Articular chondrocyte of knee joint (primary cell): ENCODE measurements at places on chromosomes 5 and 9. TPM values are rescaled to one million over a fixed set of nuclear protein-coding genes. Genes with fewer than 3 reads are reported as not detected.

AFF4 gene
- 98.7 and 99.9 TPM in 2 replicates for total RNA-seq

TIMD4 gene
- not detected in 2 replicates for total RNA-seq

KIF4B gene
- not detected in 2 replicates for total RNA-seq

DOCK8 gene
- total RNA-seq: 4.4 and 15.2 TPM in 2 replicates

COL15A1 gene
- 56.8 and 175 TPM in 2 replicates for total RNA-seq

RANBP17 gene
- total RNA-seq: 27.3 and 28.6 TPM in 2 replicates

OTP gene
- not detected in 2 replicates for total RNA-seq

CNTFR gene
- not detected in 2 replicates for total RNA-seq

OR1J2 gene
- total RNA-seq: 0.26 and 0.32 TPM in 2 replicates

ABCA2 gene
- 16.3 and 17.5 TPM in 2 replicates for total RNA-seq

TSPAN17 gene
- total RNA-seq: 24.9 and 27.4 TPM in 2 replicates

MCIDAS gene
- total RNA-seq: 0.22 and 0.39 TPM in 2 replicates

PCDHA11 gene
- 0.11 and 0.13 TPM in 2 replicates for total RNA-seq

ZNF354C gene
- total RNA-seq: 11.1 and 14.1 TPM in 2 replicates

SPINK7 gene
- total RNA-seq: not detected in 2 replicates

SLC34A3 gene
- not detected in 2 replicates for total RNA-seq

SPINK5 gene
- total RNA-seq: not detected in 2 replicates

ARL15 gene
- total RNA-seq: 14.8 and 17.9 TPM in 2 replicates
